HuH-7.5 (cell line): ENCODE measurements at places on chromosomes 12 and 14.

DNA sequence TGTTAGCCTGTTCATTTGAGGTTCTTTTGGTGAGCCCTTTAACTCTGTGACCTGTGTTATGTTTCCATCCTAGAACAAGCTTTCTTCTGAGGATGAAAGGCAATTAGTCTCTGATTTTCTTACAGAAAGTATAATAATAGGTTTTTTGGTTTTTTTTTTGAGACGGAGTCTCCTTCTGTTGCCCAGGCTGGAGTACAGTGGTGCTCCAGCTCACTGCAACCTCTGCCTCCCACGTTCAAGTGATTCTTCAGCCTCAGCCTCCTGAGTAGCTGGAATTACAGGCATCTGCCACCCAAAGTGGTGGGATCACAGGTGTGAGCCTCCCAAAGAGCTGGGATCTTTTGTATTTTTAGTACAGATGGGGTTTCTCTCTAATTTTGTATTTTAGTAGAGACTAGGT is 52.7 kb upstream of the SYNE2 start:
- DNase-seq: no peak

DNA sequence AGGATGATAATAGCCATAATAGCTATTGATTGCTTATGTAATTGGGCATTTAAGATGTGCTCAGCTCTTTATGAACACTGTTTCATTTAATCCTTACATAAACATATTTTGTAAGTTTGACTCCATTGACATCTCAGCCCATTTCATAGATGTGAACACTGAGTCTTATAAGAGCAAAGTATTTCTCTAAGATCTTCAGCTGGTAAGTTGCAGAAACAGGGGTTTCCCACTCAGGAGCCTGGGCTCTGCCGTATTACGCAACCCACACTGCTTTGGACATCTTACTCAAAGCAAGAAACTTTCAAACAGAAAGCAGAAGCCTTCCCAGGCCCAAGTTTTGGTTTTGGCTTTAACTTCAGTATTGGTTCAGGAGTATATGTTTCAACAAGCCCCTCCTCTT is 705.1 kb downstream of the MED13L start:
- no peak for DNase-seq

- DNase-seq: no peak
Observed at GRCh38 chr12:48592591-48593086, 22.8 kb upstream of the LALBA start.

- no peak for DNase-seq
Observed at GRCh38 chr14:56657604-56658003, 78.0 kb downstream of the TMEM260 start.
